ENCODE measurements at places on chromosomes 7 and 10. TPM values are rescaled to one million over a fixed set of nuclear protein-coding genes. Genes with fewer than 3 reads are reported as not detected.

Gene CYP3A4
- total RNA-seq: not detected

Gene SP8
- total RNA-seq: not detected

GRCh38 chr10:63608511-63608910, 87.3 kb downstream of the REEP3 start:
- DNase-seq: no peak

Gene CHPF2
- 23.7 TPM for total RNA-seq

Gene CPA4
- total RNA-seq: not detected

- DNase-seq: peak; percentile 42
Observed at GRCh38 chr7:2757904-2758672, 70.1 kb downstream of the AMZ1 start.

- no peak for DNase-seq
Observed at GRCh38 chr10:27792216-27792615, 46.6 kb upstream of the MKX start.

DNA sequence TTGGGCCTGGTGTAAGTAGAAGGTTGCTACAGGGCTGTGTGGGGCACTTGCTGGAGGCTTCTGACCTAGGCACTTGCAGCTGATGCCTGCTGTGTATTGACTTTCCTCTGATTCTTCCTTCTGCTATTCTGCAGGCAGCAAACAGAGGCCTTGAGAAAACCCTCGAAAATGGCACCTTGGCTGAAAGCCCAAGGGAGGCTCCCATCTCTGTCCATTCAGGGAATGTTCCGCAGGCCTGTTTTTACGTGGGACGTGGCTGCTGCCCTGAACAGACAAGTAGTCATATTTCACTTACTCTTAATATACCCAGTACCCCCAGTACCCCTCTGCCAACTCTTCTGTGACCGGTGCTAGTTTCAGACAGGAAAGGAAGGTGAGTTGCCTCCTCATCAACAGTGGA, 664.7 kb downstream of the INHBA start:
- DNase-seq: peak; percentile 54

GRCh38 chr7:49060743-49061142, 136.4 kb downstream of the CDC14C start:
- no peak for DNase-seq

DNA sequence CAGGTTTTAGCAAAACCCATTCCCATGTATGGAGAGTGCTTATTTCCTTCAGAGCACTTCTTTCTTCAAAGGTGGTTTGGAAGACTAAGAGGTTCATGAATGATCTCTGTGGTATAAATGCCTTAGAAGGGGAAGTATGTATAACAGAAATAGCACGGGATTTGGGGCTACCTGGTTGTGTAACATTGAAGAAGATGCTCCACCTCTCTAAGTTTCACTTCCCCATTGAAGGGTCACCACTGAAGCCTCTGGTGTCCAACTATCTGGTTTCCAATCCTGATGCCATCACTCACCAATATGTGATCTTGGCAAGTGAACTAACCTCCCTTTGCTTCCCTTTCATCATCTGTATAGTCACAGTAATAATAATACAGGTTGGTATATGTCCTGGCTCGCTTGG, 37.2 kb downstream of the CYCS start:
- no peak for DNase-seq

- DNase-seq: no peak
Observed at GRCh38 chr7:128456255-128456725, 612 bp downstream of the HILPDA start.

GRCh38 chr7:15757041-15758000, 70.8 kb upstream of the MEOX2 start:
- DNase-seq: no peak

Gene OR2A5
- total RNA-seq: not detected

DNA sequence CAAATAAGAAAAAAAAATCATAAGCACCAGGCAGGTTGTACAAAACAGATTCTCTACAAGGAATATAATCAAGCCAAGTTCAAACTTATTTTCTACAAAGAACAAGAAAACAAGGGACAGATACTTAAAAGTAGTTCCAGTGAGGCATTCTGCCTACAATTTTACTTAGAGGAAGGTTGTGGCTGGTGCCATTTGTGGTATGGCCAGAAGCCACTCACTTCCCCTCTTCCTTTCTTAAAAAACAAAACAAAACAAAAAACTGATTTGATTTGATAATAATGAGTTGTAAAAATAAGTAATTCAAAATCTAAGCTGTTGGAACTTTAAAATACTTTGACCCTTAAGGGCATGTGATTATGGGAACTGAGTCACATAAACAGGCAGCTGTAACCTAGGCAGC, 420.6 kb downstream of the CALN1 start:
- DNase-seq: no peak

Data from ovary (tissue), 10 donors.